ENCODE measurements at places on chromosomes 13 and 19.

DNA sequence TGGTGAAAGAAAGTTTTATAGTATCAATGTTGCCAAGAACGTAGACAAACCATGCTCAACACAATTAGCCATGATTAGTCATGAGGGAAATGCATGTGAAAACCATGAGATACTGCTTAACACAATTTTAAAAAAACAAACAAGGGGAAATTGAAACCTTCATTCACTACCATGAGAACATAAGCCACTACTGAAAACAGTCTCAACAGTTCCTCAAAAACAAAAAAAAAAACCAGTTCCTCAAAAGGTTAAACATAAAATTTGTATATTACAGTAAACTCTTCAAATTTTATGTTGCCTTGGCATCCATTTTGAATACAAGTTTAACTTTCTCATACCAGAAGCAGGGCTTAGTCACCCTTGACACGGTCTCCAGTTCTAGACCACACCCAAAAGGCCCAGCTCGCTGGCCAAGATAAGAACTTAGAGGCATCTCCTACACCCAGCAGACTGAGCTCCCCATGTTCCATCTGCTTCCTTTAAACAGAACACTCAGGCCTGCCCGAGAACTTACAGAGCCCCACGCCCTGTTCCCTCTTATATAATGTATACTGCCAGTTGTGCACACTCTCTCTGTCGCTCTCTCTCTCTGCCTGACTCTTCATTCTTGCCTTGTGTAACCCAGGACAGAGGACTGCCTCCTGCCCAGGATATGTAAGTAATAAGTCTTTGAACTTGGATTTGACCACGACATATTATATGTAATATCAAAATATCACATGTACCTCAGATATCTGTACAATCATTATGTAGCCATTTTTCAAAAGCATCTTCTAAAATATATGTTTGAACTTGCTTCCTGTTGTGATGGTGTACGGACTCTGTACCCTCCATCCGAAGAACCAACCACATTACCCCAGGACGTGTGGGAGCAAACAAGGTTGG, 67.4 kb downstream of the STK24 start:
- DNase-seq, result no peak

DNA sequence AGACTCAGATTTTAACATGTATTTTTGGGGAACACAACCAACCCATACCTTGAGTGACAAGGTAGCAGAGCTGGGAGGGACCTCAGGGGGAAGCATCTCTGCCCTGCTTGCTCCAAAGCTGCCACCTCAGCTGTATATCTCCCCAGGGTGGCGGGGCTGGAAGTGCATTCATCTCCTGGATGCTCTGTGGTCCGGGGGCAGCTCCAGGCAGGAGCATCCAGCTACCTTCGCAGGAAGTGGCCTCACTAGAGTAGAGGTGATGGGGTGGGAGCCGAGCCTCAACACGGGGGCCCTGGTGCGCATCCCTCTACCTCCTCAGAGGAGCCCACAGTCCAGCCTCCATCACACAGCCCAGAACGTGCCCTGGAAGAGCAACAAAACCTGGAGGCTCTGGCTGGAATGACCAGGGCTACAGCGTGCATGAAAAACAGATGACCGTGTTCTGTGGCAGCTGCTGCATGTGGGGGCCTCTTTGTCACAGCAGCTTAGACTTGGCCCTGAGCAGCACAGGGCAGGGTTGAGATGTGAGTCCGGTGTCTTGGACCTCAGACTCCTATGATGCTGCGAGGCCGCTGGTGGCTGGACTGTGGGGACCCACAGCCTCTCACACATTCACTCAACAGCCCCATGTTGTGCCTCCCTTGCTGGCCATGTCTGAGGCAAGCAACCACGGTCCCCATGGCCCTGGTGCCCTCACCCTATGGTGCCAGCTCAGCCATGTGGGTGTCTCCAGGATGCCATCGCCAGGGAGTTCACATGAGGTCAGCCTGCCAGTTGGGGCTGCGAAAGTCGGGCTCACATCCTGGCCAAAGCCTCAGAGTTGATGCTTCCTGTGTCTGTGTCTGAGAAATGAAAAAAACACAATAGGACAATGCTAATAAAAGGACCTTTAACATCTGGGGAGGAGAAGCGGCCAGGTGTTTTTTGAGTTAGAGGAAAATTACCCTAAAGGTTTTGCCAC, 17.1 kb upstream of the GAS6 start:
- DNase-seq, result no peak

DNA sequence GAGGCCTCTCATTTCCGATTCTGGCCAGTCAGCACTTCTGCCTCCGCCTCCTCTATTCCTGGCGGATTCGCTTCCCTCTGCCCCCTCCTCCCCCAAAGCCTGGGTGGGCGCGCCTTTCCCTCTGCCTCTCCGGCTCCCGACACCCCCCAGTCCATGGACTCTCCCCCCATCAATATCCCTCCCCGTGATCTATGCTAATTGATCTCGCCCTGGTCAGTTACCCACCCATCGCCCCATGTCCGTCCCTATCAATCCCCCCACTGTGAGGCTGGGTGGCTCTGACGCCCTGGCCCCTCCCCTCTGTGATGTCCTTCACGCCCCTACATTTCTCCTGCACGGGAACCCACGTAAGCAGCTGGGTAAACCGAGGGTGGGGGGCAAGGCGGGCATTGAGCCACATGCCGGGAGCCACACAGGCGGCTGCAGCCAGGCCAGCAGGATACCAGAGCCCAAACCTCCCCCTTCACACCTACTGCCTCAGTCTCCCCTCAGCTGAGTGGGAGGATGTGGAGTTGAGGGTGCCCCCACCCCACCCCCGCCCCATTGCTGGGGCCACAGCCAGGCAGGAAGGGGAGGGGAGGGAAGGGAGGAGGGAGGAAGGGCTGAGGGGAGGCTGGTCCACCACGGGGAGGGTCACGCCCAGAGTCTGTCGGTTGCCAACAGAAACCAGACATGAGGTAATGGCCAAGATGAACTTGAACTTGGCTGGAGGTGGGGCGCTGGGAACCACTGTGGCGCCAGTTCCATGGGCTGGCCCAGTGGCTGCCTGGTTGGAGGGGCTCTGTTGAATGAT, 21.0 kb downstream of the SMIM24 start:
- DNase-seq, result no peak

- no peak for DNase-seq
These were observed 76.9 kb downstream of the TEX29 start for GRCh38 chr13:111397202-111397880.

GRCh38 chr13:42247883-42248282, 24.1 kb upstream of the AKAP11 start:
- DNase-seq, result no peak

- no peak for DNase-seq
These were observed 8.9 kb upstream of the PVR start for GRCh38 chr19:44634785-44635184.

DNA sequence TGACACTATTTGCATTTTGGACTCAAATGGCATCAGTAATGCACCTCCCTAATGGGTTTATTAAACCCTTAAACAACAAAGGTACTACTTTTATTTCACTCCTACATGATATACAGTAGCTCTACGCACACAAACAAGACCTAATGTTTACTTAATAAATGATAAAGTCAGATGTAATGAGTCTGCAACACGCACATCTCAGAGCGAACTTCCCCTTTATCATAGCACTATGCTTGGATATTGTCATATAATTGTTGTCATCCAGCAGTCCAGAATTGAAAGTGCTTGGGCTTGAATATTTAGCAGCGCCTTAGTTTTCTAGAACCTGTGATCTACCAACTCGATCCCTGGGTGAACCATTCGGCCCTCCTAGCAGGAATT, 772 bp downstream of the PARP4 start:
- no peak for DNase-seq

- DNase-seq, result no peak
These were observed 36.4 kb downstream of the IGFL3 start for GRCh38 chr19:46088101-46088500.

DNA sequence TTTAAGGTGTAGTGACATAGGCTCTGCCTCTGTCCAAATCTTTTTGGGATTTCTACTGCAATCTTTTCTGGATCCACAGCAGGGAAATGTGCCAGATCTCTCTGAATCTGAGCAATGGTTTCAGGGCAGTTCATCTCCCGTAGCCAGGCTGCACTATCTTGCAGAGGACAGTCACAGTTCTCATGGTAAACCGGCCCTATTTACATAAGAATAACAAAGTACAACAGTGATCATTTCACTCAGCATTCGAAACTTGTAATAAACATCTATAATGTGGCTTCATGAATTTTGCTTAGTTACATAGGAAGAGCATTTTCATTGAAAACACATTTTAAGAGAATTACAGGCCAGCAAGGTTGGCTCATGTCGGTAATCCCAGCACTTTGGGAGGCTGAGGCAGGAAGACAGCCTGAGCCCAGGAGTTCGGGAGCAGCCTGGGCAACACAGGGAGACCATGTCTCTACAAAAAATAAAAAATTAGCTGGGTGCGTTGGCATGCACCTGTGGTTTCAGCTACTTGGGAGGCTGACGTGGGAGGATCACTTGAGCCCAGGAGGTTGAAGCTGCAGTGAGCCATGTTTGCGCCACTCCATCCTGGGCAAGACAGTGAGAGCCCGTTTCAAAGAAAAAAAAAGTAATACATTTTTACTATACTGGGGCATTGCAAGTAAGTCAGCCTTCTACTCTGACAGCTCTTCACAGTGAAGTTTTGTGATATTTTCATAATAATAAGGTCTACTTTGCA, 5.0 kb downstream of the POGLUT2 start:
- no peak for DNase-seq

DNA sequence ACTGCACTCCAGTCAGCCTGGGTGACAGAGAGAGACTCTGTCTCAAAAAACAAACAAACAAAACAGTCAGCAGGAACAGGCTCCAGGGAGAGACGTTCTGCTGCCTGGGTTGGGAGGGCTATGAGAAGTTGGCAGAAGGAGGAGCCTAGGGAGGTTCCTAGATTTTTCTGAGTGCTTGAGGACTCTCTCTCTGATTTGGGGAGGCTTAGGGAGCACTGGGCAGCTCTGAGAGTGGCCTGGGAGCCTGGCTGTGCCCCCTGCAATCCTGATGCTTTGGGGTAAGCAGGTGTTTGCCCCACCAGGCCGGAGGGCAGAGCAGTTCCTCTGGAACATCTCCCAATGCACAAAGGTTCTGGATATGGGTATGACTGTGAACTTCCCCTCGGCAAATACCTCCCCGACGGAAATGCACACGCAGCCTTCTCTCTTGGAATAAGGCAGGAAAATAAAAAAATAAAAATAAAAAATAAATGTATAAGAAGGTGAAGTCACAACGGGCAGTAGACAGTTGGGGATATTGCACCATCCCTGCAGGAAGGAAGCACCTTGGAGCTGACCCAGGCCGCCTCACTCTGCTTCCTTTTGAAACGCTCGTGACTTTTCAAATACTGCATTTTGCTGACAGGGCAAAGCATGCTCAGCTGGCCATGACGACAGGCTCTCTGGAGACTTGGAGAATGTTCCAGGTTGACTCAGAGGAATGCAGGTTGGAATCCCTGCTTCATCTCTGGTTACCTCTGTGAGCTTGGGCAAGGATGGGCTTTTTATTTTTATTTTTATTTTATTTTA, 26.5 kb upstream of the HOMER3 start:
- DNase-seq, result no peak

GRCh38 chr19:18366021-18366435, 19.9 kb upstream of the GDF15 start:
- DNase-seq, result no peak

DNA sequence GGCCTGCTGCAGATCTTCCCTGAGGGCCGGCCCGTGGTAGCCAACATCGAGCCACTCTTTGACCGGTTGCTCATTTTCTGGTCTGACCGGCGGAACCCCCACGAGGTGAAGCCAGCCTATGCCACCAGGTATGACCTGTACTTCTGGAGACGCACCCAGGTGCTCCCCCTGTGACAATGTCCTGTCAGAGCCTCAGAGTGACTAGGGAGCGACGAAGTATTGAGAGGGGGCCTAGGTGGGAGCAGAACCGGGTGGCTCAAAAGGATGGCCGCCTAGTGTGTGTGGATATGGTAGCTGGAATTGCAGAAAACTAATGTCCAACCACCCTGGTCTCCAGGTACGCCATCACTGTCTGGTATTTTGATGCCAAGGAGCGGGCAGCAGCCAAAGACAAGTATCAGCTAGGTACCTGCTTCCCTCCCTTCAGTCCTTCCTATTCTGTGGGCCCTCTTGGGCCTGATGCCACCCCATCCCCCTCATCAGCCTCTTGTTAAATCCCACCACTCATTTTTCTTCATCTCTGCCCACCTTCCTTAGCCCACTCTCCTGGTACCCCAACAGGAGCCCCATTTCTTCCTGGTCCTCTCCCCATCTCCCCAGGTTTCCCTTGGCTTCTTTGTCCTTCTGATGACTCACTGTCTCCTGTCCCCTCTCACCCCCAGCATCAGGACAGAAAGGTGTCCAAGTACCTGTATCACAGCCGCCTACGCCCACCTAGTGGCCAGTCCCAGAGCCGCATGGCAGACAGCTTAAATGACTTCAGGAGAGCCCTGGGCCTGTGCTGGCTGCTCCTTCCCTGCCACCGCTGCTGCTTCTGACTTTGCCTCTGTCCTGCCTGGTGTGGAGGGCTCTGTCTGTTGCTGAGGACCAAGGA, 8.4 kb downstream of the EGLN2 start:
- DNase-seq, result no peak

GRCh38 chr13:113848431-113849260, 15.2 kb downstream of the GAS6 start:
- DNase-seq, result peak; percentile 17

- no peak for DNase-seq
These were observed 273.8 kb downstream of the LHFPL6 start for GRCh38 chr13:39329182-39329639.

DNA sequence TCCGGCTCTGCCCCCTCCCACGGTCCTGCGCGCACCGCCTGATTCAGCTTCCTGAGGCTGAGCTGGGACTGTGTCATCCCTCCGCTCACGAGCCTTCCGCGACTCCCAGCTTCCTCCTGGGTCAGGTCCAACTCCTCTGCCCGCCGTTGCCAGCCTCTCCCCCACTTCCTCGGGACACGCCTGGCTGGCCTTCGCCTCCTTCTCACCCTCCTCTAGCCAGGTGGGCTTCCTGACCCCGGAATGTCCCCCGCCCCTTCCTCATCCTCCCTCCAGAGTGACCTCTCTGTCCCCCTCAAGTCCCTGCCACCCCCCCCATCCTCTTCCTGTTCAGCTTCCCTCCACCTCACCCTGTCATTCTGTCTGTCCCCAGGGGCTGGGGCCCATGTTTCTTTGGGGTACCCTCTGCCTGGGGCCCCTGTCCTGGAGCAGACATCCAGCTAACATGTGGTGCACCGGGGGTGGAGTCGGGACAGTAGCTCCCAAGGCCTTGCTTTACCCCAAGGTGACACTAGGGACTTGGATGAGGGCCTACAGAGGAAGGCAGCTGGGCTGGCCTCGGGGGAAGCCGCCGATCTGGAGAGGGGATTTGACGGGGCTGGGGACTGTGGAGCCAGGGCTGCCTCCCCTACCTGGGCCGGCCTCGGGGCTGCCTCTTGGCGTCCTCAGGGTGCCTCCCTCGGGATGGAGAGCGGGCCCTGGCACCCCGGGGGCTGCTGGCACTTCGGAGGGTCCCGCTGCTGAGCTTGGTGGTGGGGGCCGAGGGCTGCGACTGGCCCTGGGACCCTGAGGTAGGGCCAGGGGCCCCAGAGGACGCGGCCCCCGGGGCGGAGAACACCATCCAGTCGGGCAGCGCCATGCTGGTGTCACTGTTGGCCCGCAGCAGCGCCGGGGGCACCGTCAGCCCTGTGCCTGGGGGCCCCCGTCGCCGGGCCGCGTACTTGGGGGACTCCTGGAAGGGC, 16.5 kb downstream of the SHANK1 start:
- DNase-seq, result no peak

Measured in activated CD4-positive, CD25-positive, alpha-beta regulatory T cell treated with anti-CD3 and anti-CD28 coated beads, Interleukin-2, amount 50 U/mL, for 72 hours (primary cell).